ENCODE measurements at places on chromosomes 2 and 18.

GRCh38 chr2:32851777-32852439 is 94.8 kb upstream of the LTBP1 start:
- no peak for DNase-seq

DNA sequence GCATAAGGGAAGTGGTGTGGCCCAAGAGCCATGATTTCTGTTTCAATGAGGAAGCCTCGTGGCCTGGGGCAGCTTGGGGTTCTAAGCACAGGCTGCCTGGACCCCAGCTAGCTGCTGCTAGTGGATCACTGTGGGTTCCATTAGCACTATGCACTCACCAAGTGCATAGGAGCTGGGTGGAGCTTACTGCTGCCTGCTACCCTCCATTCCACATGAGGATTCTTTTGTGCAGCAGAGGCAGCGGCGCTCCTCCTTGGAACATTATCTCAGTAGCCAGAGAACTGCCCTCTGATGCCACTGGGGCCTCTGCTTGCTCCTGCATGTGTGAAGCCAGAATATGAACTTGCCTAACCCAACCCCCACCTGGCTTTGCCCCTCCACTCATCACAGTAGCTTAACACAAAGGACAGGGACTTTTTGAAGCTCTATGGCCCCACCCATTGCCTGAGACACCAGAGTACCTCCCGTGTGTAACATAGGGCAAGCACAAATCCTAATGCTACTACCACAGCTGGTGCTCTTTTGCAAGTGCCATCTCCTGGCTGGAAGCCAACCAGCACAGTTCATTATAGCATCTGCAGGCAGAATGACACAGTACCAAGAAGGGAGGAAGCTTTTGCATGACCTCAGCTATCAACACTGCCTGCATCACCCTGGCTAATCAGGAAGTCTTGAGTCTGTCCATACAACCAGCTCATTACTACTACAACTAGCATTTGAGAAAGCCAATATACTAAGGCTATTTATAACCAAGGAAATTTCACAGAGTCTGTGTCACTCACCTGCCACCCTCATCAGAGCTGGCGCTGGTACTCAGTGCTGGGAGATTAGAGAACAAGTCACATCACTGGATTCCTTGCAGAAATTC is 297.0 kb upstream of the GULP1 start:
- DNase-seq = no peak

DNA sequence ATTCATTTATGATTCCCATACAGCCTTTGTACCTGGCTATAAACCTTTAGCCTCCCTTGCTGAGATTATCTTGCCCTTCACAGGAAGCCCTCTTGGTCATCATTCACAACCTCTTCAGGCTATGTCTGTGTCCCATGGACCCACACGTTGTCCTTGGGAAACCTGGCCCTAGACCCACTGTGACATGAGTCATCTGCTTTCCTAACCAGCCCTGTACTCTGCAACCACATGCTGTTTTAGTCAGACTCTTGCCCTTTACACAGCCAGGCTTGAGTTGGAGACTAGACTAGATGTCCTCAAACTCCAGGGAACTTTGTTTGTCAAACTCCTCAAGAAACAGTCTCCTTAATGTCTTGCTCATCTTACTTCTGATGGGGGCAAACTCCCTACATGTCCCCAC is 229.3 kb upstream of the ZSWIM2 start:
- DNase-seq = no peak

DNA sequence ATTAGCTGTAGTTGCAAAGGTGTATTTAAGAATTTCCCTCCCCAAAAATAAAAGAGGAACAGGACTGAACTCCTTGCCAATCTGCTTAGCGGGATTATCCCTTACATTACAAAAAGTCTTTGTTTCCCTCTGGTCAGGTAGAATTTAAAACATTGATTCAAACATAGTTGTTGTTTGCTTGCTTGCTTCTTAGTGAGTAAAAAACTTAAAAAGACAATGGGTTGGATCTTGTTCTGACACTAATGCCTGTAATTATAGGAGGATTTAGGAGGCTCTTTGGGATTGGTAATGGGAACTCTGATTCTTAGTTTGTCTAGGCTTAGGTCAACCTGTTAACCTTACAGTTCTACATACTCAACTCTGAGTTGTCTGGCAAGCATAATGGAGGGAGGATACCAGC is 3.7 kb upstream of the CEBPZOS start:
- no peak for DNase-seq

GRCh38 chr2:101852824-101853223 is 138.9 kb upstream of the IL1R2 start:
- no peak for DNase-seq

GRCh38 chr18:67302043-67302442 is 214.5 kb downstream of the DSEL start:
- no peak for DNase-seq

- DNase-seq = no peak
Observed at GRCh38 chr18:60891936-60892335, 441.3 kb upstream of the CDH20 start.

- no peak for DNase-seq
Observed at GRCh38 chr2:182444806-182445205, 18.0 kb upstream of the PDE1A start.

GRCh38 chr2:183260527-183260926 is 136.3 kb downstream of the NUP35 start:
- DNase-seq = no peak

DNA sequence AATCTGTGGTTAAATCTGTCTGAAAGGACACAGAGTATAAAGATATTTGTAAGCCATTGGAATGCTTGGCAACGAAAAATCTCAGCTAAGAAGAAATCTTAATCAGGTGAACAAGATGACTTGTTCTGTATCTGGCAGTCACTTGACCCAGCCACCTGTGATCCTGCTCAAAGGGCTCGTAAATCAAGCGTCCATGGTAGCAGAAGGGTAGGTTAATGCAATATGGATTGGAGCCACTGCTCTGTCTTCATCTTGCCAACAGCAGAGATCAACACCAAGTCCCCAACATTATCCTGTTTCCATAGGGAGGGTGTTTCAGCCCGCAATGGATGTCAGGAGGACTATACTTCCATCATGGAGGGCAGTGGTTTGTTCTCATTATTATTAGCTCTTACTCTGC is 378.4 kb downstream of the CDH7 start:
- DNase-seq = no peak

- no peak for DNase-seq
Observed at GRCh38 chr2:231617059-231617926, 24.6 kb downstream of the TEX44 start.

DNA sequence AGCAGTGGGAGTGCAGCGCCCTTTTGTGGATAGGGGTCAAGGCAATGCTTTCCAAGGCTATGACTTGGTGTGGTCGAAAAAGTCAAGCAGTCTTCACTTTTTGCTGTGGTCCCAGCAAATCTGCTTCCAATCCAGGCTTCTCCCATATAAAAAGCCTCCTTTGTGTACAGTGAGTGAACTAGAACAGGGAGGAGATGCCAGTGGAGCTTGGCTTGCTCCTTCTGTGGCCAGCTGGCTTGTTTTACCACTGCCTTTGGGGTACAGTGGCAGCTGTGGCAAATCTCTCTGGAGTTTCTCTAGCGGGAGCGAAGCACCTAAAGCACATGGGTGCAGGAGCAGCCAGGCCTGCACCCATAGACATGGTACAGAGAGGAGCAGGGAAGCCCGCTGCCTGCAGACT is 103.5 kb downstream of the MSH2 start:
- DNase-seq = no peak

DNA sequence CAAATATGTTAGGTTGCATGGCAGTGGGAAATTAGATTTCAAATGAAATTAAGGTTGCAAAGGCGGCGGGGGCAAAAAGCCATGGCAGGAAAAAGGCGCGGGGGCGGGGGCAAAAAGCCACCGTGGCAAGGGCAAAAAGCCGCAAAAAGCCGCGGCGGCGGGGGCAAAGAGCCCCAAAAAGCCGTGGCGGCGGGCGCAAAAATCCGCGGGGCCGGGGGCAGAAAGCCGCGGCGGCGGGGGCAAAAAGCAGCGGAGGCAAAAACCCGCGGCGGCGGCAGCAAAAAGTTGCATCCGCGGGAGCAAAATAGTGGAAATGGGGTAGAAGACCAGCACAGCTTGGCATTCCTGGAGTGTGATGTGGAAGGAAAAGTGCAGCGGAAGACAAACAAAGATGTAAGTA is 417.1 kb downstream of the ANKRD30B start:
- DNase-seq = no peak

DNA sequence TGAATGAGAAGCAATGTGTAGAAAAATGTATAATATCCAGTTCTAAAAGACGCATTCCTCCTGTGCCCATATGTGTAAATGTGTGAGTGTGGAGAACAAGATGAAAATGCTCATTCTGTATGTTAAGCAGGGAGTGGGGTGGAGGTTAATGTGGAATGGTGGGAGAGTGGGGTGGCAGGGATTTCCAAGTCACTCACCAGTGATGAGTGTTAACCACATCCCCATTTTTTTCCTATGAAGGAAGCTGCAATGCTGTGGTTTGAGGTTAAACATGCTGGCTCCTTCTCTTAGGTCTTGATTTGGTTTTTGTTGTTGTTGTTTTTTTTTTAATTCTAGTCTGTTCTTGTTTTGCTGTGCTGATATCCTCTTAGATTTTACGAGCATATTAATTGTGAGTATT is 169.4 kb downstream of the NEDD4L start:
- no peak for DNase-seq

GRCh38 chr2:100178085-100178788 is 35.8 kb upstream of the AFF3 start:
- no peak for DNase-seq

DNA sequence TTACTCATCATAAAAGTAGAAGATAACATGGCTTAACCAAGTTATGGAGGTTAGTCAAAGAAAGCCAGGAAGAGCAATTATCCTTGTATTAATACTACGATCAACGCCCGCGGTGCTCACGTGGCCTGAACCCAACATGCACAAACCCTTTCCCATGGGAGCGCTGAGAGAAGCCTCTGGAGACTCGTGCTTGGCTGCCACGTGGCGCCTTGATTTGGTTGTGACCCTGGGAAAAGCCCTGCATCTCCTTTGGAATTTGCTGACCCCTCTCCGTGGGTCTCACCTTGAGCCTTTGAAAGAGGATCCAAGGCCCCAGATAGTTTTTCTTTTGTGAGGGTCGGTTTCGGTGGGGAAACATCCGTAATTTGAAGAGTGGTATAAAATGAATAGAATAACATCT is 255.6 kb downstream of the DCDC2C start:
- no peak for DNase-seq

GRCh38 chr2:21103274-21103891 is 20.4 kb upstream of the TDRD15 start:
- DNase-seq = no peak

GRCh38 chr2:165857876-165858275 is 63.8 kb upstream of the GALNT3 start:
- no peak for DNase-seq

- DNase-seq = no peak
Observed at GRCh38 chr2:176082824-176083751, 674 bp downstream of the EVX2 start.
